ENCODE measurements at places on chromosomes 3 and 15.

DNA sequence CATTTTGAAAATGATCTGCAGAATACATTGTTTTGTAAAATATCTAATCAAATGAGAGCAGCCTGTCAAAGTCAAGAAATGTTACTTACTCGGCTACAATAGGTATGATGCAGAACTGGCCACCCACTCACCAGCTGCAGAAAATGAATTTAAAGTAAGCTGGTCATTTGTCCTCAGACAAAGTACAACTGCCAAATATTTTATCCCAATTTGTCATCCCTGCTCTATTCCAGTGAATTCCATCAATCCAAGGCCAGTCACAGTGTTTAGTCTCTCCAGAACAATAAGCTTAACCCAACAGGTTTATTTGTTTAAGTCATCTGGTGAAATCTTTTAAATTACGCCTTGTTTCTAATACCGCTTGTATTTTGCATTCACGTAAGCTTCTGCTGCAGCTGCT, 46.6 kb upstream of the TCF12 start:
- DNase-seq = no peak

- DNase-seq = no peak
Observed at GRCh38 chr3:144036498-144036897, 64.9 kb downstream of the DIPK2A start.

GRCh38 chr15:62075595-62076277, 9.0 kb downstream of the C2CD4A start:
- DNase-seq = no peak

GRCh38 chr15:53591041-53591440, 168.4 kb downstream of the WDR72 start:
- no peak for DNase-seq

DNA sequence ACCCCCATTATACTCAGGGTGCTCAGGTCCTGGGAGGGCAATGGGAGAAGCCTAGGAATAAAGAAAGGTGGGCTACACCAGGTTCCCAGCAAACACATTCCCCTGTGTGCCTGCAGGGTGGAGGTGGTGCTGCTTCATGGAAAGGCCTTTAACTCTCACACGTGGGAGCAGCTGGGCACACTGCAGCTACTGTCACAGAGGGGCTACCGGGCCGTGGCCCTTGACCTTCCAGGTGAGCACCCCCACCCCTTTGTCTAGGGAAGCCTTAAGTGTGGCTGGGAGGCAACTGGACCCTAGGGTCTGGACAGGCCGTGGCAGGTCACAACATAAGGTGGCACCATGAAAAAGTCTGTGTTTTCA, 3.3 kb downstream of the ABHD14A start:
- no peak for DNase-seq

DNA sequence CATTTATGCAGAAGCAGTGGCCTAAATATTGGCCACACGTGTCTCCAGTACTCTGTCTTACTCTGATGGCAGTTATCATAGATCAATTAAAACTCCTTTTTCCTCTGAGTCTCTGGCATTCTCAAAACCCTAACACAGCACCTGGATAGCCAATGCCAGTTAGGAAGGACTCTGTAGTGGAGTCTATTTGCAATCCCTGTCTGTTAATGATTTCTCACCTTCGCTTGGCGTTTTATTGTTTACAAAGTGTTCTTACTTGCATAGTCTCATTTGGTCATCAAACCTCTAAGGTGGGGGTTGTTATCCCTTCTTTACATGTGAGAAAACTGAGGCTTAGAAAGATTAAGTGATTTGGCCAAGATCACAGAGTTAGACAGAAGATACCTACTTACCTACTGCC, 258.8 kb downstream of the IL5RA start:
- DNase-seq = no peak

GRCh38 chr15:60731583-60732130, 252.7 kb upstream of the ICE2 start:
- DNase-seq = no peak

- DNase-seq = no peak
Observed at GRCh38 chr3:25587526-25587925, 77.2 kb downstream of the TOP2B start.

DNA sequence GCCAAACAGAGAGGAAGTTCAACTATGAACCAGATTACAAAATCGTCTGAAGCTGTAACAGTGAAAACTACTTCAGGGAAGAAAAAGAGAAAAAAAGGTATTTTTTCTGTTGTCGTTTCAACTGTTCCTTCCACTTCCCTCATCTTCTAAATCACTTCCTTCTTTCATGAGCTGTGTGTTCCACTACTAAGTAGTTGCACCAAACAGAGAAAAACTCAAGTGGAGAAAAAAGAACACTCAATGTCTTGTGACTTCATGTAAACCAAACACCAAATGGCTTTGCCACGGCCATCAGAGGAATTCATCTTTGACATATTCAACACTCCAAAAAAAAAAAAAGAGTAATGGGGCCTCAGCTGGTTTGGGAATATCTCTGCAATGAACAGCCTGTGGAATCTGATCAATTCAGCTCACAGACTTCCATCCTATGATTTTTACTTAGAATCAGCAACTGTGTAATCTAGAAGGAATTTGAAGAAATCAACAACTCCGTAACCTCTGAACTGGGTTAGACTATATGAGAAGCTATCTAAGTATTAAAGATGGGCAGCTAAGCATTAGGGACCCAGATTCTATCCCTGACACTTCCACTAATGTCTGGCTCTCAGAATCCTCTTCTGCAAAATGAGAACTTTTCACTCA, 47.5 kb upstream of the RNF7 start:
- DNase-seq = no peak

DNA sequence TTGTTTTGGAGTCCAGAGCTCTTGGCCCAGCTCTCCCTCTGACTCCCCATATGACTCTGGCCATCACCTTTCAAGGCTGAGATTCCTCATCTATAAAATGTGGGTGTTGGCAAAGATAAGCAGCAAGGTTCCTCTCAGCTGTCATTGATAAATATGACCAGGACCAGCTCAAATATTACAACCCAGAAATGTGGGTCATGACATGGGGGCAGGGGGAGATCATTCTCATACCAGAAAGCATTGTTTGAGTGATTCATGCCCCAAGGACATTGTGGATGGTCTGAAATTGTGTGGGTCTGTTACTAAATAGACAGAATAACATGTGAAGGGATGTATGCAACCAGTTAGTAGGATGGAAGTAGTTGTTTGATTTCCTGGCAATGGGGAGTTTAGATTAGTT, 13.9 kb downstream of the UPK1B start:
- DNase-seq = no peak

- no peak for DNase-seq
Observed at GRCh38 chr3:104132566-104133403, 1233.9 kb upstream of the ALCAM start.

- DNase-seq = no peak
Observed at GRCh38 chr3:30004481-30004880, 601.9 kb upstream of the TGFBR2 start.

DNA sequence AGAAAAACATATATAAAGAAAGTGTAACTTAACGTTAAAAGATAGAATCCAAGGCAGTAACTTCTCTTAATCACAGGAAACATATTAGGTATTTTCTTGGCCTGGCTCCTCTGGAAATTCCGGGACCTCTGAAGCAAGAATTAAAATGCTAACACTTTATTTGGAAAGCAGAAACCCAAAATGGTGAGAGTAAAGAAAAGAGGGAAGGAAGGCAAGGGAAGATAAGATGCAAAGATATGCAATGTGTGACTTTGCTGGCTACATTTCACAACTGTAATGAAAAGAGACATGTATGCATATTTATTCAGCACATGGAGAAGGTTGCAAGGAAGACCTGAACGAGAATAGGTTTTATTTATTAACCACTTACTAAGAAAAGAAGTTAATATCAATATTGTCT, 372.5 kb downstream of the TBL1XR1 start:
- no peak for DNase-seq

DNA sequence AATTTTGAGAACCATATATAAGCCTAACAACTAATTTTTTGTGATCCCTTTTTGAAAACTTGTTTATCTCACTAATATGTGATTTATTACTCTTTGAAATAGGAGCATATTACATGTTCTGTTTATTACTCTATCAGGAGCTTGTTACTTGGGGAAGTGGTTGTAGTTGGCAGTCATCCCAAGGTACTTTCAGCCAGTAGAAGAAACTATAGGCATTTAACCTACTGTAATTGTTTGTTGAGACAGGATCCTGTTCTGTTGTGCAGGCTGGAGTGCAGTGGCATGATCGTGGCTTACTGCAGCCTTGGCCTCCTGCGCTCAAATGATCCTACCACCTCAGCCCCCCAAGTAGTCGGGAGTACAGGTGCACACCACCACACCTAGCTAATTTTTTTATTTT, 195.6 kb downstream of the TCF12 start:
- no peak for DNase-seq

DNA sequence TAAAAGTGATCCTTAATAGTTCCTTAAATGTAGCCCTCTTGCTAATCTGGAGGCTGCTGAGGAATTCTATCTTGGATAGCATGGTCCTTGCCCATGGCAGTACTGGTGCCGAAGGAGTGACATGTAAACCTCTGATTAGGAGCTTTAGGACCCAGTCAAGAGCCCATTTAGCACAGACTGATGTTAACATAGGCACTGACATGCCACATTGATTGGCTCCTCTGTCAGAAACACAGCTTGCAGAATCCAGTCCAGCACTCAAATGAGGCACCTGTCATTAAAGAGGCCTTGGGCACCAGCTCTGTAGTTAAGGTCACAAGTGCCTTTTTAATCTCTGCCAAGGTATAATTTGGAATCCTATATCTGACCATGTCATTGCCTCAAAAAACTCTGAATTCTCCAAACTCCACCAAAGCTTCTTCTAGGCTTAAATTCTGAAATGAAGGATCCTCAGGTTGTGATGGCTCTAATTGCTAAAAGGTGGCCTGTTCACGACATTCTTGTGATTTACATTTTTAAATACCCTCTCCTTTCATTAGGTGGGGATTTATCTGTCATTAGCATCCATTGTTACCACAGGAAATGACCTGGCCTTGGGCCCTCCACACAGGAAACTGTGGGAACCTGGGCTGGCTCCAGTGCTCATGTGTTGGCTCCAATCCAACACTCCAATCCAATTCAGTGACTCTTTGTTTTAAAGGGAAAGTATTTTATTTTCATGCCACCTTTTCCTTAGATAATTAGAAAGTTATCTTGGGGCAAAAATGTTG, 57.3 kb upstream of the RNF7 start:
- no peak for DNase-seq

DNA sequence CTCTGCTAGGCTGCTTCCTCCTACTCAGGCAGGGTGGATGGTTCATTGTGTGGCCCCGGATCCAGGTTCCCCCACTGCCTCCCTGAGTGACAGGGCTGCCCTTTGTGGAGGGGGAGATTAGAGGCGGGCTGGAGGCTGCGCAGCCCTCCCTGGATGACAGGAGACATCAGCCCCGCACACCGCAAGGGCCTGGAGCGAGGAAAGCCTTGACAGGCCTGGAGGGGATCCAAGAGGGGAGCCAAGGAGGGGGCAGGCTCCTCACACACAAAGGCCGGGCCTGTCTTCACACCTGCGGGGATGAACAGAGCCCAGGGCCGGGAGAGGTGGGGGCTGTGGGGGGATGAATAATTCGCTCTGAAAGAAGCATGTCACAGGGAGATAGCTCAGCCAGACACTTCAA, 72.9 kb downstream of the RPN1 start:
- no peak for DNase-seq

- DNase-seq = no peak
Observed at GRCh38 chr3:123385499-123385898, 63.4 kb downstream of the ADCY5 start.

- no peak for DNase-seq
Observed at GRCh38 chr3:78003090-78003489, 963.2 kb downstream of the ROBO2 start.

DNA sequence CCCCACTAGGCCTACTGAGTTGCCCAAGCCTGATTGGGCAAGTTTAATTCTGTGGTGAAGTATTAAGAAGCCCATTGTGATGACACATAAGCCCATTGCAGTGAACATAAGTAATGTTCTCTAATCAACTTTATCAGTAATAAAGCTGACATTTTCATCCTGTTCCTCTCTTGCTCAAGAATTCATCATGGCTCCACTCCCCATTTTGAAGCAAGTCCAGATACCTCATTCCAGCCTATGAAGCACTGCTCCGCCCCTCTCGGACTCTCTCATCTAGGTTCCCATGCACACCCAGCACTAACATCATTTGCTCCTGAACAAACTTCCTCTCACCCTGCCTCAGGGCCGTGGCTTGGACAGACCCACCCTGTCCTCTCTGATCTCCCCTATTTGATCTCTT, 10.5 kb downstream of the SHF start:
- no peak for DNase-seq

GRCh38 chr3:84978843-84979242, 20.1 kb downstream of the CADM2 start:
- DNase-seq = no peak

- peak; percentile 62 for DNase-seq
Observed at GRCh38 chr3:188948281-188948996, 223.3 kb upstream of the TPRG1 start.

- no peak for DNase-seq
Observed at GRCh38 chr3:122694966-122695365, 14.3 kb downstream of the PARP14 start.

- no peak for DNase-seq
Observed at GRCh38 chr3:112002096-112002971, 3.6 kb downstream of the TAGLN3 start.

DNA sequence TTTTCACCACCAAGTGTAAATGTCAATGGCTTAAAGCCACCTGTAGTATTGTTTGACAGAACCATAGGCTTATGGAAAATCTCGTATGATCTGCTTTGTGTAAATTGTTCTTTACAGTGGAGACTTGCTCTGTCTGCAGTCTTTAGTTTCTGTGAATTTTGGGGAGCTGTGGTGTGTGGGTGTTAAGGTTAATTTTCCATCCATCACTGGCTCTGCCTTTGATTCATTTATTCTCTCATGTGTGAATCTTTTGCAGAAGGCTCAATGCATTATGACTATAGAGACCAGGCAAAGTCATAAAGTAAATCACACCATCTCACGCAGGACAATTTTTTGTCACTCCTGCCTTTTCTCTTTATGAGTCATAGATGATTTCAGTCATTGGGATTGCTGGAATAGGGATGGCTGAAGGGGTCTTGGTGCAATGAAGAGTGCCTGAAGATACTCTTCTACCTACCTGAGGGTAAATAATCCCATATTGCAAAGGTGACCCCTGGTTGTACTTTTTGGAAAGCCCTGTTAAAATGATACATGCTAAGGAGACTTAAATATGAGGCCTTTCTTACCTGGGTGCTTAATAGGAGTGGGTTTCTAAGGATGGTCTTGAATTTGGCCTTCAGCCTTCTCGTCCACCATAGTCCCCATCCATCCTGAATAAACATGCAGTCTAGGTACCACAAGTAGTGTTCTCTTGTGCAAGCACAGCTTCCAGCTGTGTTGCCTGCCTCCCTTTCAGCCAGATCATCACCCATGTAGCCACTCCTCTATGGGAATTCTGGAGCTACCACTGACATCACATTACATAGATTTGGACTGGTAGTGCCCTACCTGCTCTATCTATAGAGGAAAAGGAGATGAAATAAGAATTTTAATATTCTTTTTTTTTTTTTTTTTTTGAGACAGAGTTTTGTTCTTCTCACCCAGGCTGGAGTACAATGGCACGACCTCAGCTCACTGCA, 14.3 kb downstream of the TGFBR2 start:
- no peak for DNase-seq
